Amniotic stem cell (primary cell): ENCODE measurements at places on chromosomes 4 and X.
A peak's percentile ranks its signal among the peaks of the same experiment; 100 is the strongest.

GRCh38 chr4:111985426-111985825 lies 159.8 kb upstream of the FAM241A start:
- DNase-seq = no peak

DNA sequence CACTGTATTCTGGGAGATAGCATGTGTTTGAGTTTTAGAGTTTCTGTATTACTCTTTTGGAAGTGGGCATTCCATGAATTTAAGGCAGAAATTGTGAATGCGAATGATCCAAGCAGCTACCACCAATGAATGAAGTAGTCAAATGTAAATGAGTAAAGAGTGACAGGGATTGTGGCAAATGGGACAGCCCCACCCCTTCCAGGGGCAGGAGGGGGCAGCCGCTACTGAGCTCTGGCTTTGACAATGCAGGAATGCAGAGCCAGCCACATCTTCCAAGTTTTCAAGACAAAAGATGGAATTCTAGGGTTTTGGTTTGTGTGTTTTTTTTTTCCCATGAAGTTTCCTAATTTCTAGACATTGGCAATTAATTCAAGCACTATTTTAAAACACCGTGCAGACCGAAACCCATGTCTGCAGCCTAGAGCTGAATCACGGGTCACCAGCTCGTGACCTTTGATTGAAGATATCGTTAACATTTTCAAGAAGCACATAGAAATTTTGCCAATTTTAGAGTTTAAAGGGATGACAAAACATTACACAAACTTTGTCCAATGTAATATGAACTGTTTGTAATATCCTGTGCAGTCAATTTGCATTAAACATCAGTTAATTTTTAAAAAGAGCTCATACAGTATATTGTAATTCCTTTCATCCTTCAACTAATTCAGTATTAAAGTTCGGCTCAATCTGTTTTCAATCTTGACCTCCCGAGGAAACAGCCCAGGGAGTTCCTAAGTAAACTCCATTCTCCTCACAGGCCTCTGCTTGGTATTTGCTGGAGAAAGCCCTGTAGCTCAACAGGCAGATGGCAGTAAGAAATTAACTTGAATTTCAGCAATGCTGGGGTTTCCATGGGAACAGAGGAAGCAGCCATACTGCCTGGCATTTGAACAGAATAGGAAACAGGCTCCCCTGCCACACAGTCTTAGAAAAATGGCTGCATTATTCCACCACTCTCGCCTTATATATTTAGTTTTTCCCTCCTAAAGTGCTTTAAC lies 83.4 kb downstream of the UCHL1 start:
- DNase-seq = no peak

DNA sequence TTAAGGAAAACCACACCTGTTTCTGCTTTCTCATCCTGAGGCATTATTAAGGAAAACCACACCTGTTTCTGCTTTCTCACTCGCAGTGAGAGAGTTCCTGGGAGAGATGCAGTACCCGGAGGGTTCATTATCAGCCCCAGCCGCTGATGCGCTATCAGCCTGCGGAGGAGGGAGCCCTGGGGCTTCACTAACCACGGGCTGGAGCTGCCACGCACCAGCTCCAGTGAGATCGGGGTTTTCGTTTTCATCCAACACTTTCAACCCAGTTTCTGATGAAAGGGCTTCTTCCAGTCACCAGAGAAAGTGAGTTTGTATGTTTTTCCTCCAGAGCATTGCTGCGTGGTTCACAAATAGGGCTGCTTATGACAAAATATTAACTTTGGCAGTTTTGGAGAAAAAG lies 93.2 kb upstream of the PRKX start:
- no peak for DNase-seq

GRCh38 chrX:140104760-140105159 lies 139.4 kb upstream of the CXorf66 start:
- no peak for DNase-seq

DNA sequence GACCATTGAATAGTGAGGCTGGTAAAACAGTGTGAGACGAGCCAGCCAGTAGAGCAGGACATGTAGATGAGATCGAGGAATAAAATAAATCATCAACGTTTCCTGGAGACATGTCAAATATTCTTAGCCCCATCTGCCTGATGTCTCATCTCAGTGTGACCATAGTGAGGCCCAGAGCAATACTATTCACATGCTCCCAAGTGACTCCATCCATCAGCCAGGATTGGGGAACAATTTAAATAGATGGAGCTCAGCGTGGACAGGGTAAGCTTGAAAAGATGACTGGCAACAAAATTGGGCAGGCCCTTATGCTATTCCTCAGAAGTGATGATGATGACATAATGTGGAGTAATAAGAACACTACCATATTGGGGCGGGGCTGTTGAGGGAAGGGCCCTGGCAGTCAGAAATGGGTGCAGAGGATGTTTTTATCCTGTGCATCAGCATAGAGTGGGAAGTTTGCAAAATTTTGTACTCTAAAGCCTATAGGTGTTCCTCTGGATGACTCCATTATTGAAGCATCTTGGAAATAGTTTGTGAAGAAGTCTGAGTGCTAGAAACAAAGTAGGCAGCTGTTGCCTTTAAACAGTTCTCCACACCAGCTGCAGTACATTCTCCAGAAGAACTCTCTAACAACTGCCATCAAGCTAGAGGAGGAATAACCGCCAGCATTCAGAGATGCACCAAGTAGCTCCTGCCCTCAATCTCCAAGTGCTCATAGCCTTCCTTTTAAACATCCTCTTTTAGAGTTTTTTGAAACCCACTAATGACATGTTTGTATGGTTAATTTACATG lies 333.0 kb downstream of the DCHS2 start:
- no peak for DNase-seq

GRCh38 chr4:74555231-74555630 lies 110.3 kb downstream of the AREG start:
- DNase-seq = no peak

GRCh38 chrX:153226344-153227185 lies 47.5 kb downstream of the MAGEA1 start:
- DNase-seq = no peak

DNA sequence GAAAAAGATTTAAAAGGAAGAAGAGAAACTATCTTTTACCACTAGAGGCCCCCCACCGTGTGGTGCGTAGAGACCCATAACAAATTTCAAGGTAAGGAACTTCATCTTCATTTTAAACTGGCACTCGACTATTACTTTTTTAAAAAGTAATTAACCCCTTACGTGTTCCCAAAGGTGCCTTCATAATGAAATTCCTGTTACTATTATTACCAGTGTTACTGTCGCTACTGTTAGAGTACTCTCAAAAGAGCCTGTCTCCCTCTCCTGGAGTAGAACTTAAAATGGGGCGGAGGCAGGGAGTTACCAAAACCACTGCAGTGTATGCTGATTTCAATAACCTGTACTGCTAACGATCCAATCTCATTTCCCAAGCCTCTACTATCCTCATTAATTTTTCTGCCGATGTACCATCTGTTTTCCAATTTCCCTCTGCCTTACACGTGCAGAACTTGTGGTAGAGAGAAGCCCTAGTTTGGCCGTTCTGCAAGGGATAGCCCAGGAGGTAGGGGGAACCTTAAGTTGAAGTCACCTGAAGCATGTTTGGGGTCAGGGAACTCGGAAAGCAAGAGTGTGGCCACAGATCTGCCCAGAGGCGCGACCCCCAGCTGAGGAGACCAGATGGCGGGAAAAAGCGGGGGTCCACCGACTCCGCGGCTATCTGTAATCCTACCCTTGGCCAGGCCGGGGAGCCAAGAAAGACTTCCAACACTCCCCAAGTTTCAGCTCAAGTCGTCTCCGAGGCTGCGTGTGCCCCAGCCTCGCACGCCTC lies 720 bp upstream of the STK26 start:
- no peak for DNase-seq

DNA sequence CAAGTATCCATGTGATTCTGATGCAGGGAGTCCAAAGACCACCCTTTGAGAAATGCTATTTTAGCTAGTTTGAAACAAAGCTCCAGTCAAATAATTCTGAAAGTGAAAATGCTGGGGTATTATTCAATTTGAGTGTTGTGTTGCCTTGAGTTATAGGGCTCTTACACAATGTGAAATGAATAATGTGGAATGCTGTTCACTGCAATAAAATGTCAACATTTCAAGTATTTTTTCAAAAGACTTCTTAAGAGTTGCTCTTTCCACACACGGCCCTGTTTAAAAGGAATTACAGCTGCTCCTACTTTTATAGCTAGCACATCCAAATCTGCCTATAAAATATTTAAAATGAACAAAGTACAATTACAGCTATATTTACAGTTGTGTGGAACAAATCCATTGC lies 27.5 kb upstream of the PLS3 start:
- DNase-seq = no peak

DNA sequence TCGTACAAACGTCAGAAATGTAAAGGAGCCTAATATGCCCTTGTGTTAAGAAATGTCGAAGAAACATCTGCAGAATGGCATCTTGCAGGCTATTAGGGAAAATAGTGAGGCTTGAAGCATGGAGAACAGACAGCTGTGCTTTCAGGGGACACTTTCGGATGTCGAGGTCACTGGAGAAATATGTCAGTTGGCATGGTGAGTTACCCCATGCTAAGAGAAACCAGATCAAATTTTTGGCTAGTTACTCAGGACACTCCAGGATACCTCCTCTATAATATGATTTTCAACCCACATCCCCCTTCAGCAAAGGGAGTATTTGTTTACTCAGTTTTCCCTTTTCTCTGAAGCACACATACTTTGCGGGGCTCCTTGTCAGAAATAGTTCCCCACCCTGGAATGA lies 171.4 kb downstream of the GPC3 start:
- no peak for DNase-seq

- DNase-seq = peak; percentile 42
Measured at GRCh38 chr4:55866973-55867574, 13.6 kb downstream of the EXOC1 start.

DNA sequence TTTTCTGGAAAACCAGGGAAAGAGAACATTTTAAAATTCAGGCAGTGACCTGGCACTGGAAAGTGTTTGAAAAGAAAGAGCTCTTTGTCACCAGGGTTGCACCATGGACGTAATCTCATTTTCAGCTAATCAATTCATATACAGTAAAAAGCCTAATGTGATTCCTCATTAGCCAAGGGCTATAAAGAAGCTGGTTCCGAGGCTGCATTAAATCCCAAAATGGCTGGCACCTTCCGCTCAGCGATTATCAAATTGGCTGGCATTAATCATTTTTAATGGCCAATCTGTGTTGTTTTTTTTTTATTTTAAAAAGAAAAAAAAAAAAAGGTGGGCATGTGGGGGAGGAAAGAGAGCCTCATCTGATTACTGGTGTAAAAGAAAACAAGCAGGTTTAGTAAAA lies 341.4 kb downstream of the RAB28 start:
- no peak for DNase-seq

GRCh38 chr4:186554539-186554913 lies 841 bp downstream of the MTNR1A start:
- no peak for DNase-seq

DNA sequence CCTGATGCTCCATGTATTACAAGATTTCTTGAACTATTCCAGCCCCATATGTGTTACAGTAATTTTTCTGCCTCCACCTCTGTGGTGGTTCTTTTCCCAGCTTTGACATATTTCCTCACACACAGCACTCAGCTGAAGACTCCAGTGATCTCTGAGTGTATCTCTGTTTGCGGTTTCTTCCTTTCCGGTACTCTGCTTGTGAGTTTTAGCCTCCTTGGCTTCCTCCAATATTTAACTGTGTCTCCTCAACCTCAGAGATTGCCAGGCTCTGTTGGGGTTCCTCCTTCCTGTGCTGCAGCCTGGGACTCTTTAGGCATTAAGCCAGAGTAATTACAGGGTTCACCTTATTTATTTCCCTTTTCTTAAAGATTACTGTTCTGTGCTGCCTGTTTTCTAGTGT lies 73.2 kb downstream of the NFKB1 start:
- no peak for DNase-seq

DNA sequence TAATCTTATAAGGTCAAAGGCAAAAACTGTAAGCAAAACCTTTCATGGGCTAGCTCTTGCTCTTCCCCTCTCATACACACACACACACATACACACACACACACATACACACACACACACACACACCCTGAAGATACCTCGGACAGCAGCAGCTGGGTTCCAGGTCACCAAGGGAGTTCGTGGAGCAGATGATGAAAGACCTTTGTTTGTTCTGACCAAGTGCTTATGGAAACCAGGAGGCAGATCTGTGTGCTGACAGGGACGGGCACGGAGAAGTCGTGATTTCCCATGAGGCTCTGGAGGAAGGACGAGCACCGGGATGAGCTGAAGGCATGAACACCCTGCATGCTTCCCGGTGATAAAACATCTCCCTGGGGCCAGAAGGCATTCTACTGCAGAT lies 35.4 kb upstream of the CRMP1 start:
- DNase-seq = no peak

GRCh38 chr4:5734853-5735252 lies 23.9 kb downstream of the EVC start:
- DNase-seq = no peak

DNA sequence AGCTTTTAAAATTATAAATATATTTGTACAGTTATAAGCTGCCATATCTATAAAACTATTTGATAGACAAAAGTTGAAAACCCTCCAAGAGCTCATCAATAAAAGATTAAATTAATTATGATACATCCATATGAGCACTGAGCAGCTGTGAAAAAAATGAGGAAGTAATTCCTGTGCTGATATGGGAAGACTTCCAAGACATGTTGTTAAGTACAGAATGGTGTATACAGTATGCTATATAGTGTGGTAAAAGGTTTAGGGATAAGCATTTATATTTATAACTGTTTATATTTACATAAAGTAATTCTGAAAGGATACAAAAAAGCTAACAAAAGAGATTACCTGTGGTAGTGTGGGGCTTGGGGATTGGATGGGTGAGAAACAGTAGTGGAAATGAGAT lies 92.8 kb upstream of the BMP2K start:
- no peak for DNase-seq

DNA sequence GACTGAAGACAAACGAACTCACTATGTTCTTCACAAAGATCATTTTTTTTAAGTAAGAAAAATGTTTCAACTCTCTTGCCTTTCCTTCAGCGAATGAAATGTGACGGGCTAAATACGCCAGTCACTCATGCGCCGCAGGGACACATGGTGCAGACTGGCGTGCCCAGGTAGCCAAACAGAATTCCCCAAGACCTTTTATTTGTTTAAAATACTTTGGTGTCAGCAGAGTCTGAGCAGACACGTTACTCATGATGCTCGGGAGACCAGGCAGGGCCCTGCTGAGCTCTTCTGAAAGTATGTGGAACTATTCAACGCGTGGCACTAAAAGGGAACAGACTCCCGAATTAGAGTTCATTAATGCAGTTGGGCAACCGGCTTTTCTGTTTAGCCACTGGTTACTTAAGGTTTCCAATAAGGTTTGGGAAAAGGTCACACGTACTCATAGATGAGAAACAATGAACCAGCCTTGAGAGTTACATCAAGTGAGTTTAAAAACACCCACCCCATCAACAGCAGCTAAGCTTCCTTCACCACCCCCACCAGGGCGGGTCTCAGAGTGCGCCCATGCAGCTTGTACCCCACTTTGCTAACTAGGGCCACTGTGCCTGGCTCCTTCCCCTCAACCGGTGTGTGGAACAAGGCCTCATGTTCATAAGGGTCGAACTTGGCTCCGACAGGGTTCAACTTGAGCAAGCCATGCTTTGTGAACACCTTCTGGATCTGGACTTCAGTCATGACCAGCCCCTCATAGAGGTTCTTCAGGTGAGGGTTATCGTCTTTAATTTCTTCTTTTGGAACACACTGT lies 7.3 kb downstream of the GRPEL1 start:
- no peak for DNase-seq
